Thoracic aorta endothelial cell (primary cell): ENCODE measurements at places on chromosomes 6 and 20. TPM values are rescaled to one million over a fixed set of nuclear protein-coding genes. Genes with fewer than 3 reads are reported as not detected.

The SLC26A8 gene
- total RNA-seq, result under 0.01 TPM in 2 replicates

The HSPA1L gene
- total RNA-seq, result 0.40 and 0.57 TPM in 2 replicates

The UST gene
- total RNA-seq, result 0.80 and 1.1 TPM in 2 replicates

The OLIG3 gene
- not detected in 2 replicates for total RNA-seq
